ENCODE measurements at places on chromosomes 2 and 18.
A peak's percentile ranks its signal among the peaks of the same experiment; 100 is the strongest.

DNA sequence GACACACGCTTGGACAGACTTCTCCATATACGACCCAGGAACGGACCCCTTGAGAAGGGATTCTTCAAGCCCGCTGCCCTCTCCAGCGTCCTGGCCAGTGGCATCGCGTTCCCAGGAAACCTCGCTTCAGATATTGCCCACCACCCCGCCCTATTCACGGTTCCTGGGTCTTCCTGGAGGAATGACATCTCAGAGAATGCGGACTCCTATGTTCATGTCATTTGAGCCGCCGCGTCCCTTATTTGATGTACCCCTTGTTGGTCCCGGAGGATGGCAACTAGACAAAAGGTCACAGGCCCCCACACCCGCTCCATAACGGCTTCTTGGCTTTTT is 588 bp upstream of the CCDC93 start:
- peaks cover 12% of the 10 kb centered on the region for H3K36me3 ChIP-seq
- peaks cover 9% of the 10 kb centered on the region for H3K27me3 ChIP-seq
- peak overlapping the region; percentile 63 for H3K27ac ChIP-seq

DNA sequence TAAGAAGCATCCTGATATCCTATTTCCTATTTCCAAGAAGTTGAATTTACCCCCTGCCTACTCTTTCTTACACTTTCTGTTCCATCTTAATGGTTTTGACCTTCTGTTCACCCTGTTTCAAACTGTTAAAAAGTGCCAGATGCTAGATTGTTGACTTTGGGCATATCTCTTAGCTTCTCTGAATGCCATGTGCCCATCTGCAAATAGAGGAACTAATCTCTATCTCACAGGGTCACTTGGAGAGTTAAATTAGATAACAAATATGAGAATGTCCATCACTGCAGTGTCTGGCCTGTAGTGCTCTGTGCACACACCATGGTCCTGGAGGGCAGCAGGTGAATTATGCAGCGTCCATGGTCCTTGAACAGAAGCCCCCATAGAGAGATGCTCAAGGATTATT is 83.8 kb downstream of the LRATD1 start:
- DNase-seq, result no peak
- H3K27ac ChIP-seq, result no peak overlapping the region
- H3K27me3 ChIP-seq, result no peaks in the 10 kb centered on the region
- no peaks in the 10 kb centered on the region for H3K4me1 ChIP-seq
- H3K4me3 ChIP-seq, result no peak overlapping the region
- H3K36me3 ChIP-seq, result no peaks in the 10 kb centered on the region

- H3K27me3 ChIP-seq, result peaks cover 8% of the 10 kb centered on the region
- DNase-seq, result peak; percentile 57
- H3K27ac ChIP-seq, result peak overlapping the region; percentile 94
- peaks cover 27% of the 10 kb centered on the region for H3K4me1 ChIP-seq
- H3K36me3 ChIP-seq, result peaks cover 21% of the 10 kb centered on the region
- H3K4me3 ChIP-seq, result peak overlapping the region; percentile 93
Measured at GRCh38 chr2:86623043-86623493, 597 bp downstream of the RNF103 start.

DNA sequence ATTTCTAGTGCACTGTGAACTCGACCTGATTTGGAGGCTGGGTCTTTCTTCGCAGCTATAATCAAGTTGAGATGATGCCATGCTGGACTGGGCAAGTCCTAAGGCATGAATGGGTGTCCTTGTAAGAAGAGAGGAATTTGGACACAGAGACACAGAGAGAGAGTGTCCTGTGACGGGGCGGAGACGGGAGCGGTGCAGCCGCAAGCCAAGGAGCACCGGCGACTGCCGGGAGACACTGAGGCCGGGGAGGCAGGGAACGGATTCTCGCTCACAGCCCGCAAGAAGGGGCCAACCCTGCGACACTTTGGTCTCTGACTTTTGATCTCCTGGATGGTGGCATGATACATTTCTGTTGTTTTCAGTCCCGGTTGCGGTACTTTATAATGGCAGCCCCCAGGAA is 22.4 kb upstream of the MBP start:
- DNase-seq, result no peak
- no peak overlapping the region for H3K27ac ChIP-seq
- H3K36me3 ChIP-seq, result no peaks in the 10 kb centered on the region
- peaks cover 17% of the 10 kb centered on the region for H3K27me3 ChIP-seq
- no peak overlapping the region for H3K4me3 ChIP-seq

Measured in activated T-helper 2 cell treated with anti-CD3 and anti-CD28 coated beads, Interferon-gamma antibody, Interleukin-2, Interleukin-4, amounts not matched to agents 10 μg/mL and 5 μg/mL and 100 μg/mL, durations not matched to agents 14 hours and 24 hours and 36 hours (primary cell).